HT1080 (cell line): ENCODE measurements at places on chromosomes 1 and 21. TPM values are rescaled to one million over a fixed set of nuclear protein-coding genes. Genes with fewer than 3 reads are reported as not detected.

The DNAI4 gene
- 0.30 and 0.31 TPM in 2 replicates for total RNA-seq

The PKN2 gene
- total RNA-seq = 15.9 and 17.5 TPM in 2 replicates

The NGF gene
- total RNA-seq = 0.84 and 0.88 TPM in 2 replicates

The NLRP3 gene
- 10.3 TPM in 2 replicates for total RNA-seq

The BATF3 gene
- total RNA-seq = 17.4 and 23.2 TPM in 2 replicates

The DMRTA2 gene
- not detected in 2 replicates for total RNA-seq
